Caki2 (cell line): ENCODE measurements at places on chromosomes 5 and 9.

DNA sequence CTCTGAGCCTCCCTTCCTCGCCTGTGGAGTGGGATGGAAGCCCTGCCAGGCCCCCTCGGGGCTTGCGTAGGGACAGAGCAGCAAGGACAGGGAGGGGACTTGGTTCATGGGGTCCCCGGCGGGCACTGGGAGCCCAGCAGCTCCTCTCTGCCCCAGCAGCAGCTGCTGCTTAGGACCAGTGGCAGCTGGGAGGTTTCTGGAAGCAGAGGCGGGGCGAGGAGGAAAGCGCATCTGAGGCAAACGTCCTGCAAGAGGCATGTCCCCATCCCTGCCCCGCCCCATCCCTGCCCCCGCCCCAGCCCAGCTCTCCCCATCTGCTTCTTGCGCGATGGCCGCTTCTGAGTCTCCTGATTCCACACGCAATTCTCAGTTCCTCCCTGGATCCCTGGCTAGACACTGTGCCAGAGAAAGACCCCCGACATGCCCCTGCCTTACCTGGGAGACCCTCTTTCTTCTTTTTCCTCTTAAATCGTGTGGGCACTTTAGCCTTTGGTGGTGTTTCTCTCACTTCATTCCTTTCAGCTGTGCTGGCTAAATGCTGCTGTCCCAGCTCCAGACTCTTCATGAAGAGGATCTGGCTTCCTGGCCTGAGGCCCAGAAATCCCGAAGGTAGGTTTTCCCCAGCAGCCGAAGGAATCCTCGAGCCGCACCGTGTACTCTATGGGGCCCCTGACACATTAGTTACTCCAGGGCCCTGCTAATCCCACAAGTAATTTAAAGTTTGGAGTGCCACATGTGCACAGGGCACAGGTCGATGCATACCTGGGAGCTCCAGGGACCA is 4.4 kb upstream of the OR2S2 start:
- DNase-seq: peak; percentile 59

DNA sequence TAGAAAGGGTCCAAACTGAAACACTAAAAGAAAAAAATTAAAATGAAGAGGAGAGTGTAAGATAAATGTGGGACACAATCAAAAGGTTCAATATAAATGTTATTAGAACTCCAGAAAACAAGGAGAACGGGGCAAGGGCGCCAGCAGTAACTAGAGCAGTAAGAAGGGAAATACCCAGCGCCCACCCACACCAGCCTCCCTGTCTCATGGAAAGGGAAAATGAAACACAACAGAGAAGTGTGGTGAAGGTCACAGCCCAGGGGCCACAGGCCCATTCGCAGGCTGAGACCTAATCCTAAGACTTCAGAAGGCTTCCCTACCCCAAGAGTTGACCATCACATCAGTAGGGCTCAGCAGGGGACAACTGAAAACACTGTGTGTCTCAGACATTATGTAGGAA is 45.8 kb upstream of the CLK4 start:
- no peak for DNase-seq

- no peak for DNase-seq
Measured at GRCh38 chr9:87309236-87309635, 188.4 kb upstream of the DAPK1 start.

- DNase-seq: no peak
Measured at GRCh38 chr5:179343021-179343718, 2.1 kb downstream of the ADAMTS2 start.

DNA sequence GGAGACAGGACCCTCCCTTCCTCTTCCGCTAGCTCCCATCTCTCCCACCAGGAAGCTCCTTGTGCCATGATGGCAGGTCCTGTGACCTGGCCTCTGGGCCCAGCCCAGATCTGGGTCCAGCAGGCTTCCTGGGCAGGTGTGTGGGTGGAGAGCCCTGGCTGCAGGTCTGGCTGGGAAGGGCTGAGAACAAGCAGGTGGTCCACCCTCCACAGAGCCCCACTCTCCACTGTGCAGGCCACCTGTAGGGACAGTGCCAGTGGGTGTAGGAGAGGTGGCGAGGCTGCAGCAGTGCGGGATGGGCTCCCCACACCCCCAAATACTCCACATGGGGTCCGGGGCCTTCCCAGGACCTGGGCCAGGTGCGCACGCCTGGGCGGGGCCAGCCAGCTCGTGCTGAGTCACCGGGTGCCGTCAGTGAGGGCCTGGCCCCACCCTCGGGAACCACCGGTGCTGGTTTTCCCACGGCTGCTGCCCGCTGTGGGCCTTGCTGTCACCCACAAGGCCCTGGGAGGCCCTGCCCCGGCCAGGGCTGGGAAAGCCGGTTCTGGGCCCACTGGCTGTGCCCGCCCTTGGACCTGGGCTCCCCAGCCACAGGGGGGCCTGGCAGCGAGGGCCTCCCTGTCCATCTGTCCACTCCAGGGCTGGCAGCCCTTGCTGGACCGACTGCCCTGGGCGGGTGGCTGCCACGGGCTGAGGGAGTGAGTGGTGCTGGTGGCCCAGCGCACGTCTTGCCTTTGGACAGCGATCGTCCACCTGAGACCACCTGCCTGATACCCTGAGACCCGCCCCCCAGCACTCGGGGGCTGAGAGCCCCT is 9.3 kb upstream of the NRARP start:
- DNase-seq: peak; percentile 65

DNA sequence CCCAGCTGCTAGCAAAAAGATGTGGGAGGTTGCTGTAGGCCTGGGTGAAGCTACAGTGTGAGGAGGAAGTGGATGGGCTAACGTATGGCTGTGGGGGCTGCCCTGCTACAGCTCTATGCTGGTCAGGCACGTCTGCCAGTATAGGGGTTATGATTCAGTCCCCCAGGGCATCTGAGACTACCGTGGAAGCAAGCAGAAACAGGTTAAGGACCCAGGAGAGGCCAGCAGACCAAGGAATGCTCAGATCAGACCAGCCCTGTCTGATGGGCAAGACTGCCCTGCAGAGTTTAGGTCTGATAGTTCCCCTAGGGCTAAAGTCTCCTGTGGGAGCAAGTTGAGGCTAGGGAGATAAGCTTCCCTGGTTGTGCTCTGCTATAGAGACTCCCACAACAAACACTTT is 416.1 kb upstream of the CTNND2 start:
- DNase-seq: no peak

DNA sequence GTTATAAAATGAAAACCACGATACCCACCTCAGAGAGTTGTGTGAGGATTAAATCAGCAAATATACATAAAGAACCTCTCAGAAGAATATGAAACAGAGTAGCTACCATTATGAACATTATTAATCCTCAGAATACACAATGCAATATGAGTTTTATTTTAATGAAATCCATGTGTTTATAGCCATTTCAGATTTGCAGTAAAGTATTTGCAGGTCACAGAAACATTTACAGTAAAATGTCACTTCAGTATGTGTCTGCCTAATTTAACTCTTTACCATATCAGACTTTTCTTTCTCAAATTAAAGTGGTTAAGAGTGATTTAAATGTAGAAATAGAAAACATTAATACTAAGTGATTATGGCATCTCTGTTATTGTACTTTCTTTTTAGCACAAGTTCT is 365.2 kb upstream of the MPDZ start:
- no peak for DNase-seq

GRCh38 chr5:173015598-173016455 is 32.3 kb downstream of the ATP6V0E1 start:
- no peak for DNase-seq

- DNase-seq: peak; percentile 4
Measured at GRCh38 chr5:65076251-65076869, 307.6 kb downstream of the CWC27 start.

DNA sequence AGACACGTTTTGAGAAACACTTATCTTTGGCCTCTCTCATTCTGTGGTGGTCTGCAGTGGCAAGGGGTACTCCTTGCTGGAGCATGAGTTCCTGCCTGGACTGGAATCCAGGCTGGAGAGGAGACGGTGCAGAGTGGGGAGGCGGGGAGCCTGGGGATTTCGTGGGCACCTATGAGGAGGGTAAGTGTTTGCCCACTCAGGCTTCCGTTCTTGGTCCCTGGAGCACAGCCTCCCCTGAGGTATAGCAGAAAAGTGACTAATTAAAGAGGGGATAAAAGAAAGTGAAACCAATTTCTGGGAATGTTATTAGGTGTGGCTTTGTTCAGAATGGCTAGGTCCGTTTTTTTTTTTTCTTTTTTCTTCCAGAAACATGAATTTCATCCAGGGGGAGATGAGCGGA is 90.8 kb downstream of the ARHGAP26 start:
- peak; percentile 25 for DNase-seq

DNA sequence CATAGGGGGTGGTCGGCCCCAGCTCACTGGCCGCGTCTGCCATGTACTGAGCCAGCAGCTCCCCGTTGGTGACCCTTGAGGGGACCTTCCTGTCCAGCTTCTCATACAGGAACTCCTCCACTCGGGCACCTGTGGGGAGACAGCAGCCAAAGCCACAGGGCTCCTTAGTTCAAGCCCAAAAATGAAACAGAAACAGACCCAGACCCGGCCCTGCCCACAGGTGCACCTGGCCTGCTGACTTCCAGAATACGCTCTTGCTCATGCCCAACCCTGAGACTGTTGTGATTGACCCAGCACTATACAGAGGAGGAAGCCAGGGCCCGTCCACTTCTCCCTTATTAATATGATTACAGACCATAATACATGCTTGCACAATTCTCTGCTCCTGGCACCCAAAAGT is 7.0 kb downstream of the SH3GLB2 start:
- DNase-seq: no peak

DNA sequence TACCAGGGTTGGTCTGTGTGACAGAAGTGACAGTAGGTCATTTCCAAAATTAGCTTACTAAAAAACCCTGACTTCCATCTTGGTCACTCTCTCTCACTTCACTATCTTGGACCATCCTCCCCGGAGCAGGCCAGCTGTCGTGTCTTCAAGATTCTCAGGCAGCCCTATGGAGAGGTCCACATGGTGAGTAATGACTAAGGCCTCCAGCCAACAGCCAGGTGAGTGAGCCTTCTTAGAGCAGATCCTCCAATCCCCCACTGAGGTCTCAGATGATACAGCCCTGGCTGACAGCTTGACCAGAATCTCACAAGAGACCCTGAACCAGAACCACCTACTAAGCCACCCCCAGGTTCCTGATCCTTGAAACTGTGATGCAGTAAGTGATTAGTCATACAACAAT is 92.0 kb downstream of the DCP2 start:
- DNase-seq: no peak

DNA sequence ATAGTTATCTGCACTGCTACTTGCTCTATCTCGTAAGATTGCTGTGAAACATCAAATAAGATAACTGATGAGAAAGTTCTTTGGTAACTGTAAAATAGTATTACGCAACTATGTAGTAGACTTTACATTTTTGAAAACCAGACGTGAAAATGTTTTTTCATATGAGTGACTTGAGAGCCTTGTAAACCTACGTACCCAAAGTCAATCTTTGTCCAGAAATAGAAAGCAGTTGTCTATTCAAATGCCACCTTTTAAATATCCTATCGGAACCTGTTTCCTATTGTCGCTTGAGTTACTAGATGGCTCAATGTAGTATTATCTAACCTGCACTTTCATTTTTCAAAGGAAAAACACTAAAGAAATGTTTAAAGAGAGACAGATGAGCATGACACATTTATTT is 1.6 kb downstream of the FNIP1 start:
- no peak for DNase-seq

DNA sequence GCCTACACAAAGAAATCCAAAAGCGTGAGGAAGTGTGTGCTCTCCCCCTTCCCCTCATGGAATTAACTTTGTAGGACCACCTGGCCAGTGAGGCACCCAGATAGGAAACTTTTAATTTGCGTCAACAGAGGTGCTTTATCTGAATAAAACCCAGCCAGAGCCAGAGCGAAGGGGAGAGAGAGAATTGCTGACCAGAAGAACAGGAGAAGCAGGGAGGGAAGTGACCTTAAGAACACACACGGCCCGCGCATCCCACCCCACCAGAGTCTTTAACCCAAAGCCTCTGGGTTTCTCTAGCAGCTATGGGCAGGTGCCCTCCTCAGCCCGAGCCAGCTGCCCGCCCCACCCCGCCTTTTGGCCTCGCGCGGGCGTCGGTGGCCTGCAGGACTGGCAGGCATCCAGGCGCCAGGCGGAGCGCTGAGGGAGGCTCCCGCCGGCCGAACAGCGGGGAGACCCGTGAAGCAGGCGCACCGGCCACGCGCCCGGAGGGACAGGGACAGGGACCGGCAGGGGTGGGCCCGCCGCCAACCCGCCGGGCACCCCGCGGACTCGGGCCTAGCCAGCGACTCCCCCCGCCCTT is 580 bp downstream of the ERAP1 start:
- peak; percentile 64 for DNase-seq

GRCh38 chr9:89353989-89354388 is 35.7 kb downstream of the SECISBP2 start:
- no peak for DNase-seq

GRCh38 chr5:36041537-36041845 is 25.2 kb downstream of the UGT3A2 start:
- DNase-seq: no peak

DNA sequence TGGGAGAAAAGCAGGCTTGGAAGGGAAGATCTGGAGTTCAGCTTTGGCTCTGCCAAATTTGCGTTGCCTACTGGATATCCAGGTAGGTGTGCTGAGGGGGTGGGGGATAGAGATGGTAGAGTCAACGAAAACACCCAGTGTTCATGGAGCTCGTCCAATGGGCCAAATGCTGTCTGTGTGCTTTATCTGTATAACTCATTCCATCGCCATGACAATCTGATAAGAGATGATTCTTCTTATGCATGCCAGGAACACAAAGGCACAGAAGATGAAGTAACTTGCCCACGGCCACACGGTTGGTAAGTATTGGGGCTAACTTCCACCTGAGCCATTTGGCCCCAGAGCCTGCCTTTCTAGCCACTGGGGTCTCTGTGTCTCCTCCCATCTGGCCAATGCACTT is 53.2 kb downstream of the BOD1 start:
- no peak for DNase-seq

DNA sequence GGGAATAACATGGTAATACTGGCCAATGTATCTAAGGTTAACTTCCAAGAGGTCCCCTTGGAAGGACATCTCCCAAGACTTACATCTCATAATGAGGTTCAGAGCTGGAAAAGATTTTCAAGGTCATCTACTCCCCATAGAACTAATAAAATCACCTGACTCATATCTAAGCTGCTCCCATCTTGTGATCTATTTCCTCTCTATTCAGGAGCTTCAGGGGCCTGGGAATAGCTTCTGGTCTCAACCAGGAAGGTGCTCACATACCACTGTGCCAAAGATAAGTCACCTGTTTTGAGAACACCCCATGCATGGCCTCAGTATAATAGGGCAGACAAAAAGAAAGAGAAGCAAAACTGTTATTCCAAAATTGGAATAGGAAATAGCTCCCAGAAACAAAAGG is 74.2 kb downstream of the OXCT1 start:
- no peak for DNase-seq

DNA sequence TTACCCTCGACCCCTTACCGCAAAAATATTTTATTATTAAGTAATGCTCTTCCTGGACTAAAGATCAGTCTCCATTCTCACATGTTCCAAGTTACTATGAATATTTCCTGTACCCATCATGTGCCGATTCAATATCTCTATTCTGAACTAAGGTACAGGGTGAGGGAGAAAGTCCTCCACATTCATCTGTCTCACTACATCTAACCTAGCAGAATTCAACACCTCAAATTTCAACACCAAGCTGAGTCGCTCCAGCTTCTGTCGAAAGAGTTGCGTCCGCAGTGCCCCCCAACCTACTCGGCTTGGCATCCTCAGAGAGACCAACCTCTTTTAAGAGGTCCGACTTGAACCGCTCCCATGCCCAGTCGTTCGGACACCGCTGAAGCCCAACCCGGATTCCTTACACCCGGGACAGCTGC is 1.0 kb downstream of the CERT1 start:
- no peak for DNase-seq
